Pancreas (tissue), 10 donors: ENCODE measurements at places on chromosomes 7 and 10. TPM values are rescaled to one million over a fixed set of nuclear protein-coding genes. Genes with fewer than 3 reads are reported as not detected.

- no peaks in the 10 kb centered on the region for H3K4me1 ChIP-seq
- no peak overlapping the region for H3K4me3 ChIP-seq
- H3K27me3 ChIP-seq: no peaks in the 10 kb centered on the region
- H3K36me3 ChIP-seq: no peaks in the 10 kb centered on the region
Observed at GRCh38 chr10:61078542-61079275, 134.7 kb upstream of the RHOBTB1 start.

DNA sequence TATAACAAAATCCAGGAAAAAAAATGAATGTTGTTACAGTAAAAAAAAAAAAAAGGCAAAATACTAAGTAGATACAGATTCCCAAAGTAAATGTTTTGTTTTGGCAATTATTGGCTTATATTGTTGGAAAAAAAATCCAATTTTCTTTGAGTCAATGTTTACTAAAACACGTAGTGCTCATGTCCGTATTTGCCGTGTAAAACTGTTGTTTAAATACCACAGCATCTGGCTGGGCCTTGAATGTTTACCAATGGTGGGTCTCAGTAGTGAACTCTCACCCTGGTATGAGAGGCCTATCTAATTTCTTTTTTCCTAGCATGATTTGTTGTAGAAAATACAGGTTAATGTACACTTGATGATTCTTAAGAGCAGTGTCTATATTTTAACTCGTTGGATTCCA is 41.4 kb upstream of the SLC26A5 start:
- no peak overlapping the region for H3K4me3 ChIP-seq
- no peaks in the 10 kb centered on the region for H3K4me1 ChIP-seq
- H3K27ac ChIP-seq: no peak overlapping the region
- DNase-seq: no peak

The GARIN1A gene
- 1.2 TPM for total RNA-seq

- H3K27ac ChIP-seq: no peak overlapping the region
- no peak overlapping the region for H3K4me3 ChIP-seq
- H3K27me3 ChIP-seq: no peaks in the 10 kb centered on the region
- DNase-seq: no peak
- H3K36me3 ChIP-seq: no peaks in the 10 kb centered on the region
Observed at GRCh38 chr10:4501306-4501705, 324.7 kb upstream of the AKR1E2 start.

The LRMDA gene
- 21.2 TPM for total RNA-seq

The BHLHA15 gene
- 70.9 TPM for total RNA-seq

The MYO1G gene
- total RNA-seq: 1.1 TPM

The SCART1 gene
- total RNA-seq: 1.6 TPM

The GPER1 gene
- total RNA-seq: 0.42 TPM

The RARRES2 gene
- total RNA-seq: 192 TPM

GRCh38 chr10:46287846-46288477 is 1.2 kb downstream of the ANTXRL start:
- no peak for DNase-seq
- H3K4me1 ChIP-seq: no peaks in the 10 kb centered on the region
- no peaks in the 10 kb centered on the region for H3K36me3 ChIP-seq
- no peak overlapping the region for H3K27ac ChIP-seq

The KNDC1 gene
- total RNA-seq: 0.59 TPM

GRCh38 chr10:103254538-103255325 is 9.0 kb downstream of the RPEL1 start:
- H3K4me3 ChIP-seq: no peak overlapping the region
- DNase-seq: no peak

GRCh38 chr7:70640266-70640833 is 491.6 kb upstream of the GALNT17 start:
- H3K4me1 ChIP-seq: no peaks in the 10 kb centered on the region
- H3K4me3 ChIP-seq: no peak overlapping the region
- H3K27me3 ChIP-seq: no peaks in the 10 kb centered on the region

The CALHM1 gene
- not detected for total RNA-seq

DNA sequence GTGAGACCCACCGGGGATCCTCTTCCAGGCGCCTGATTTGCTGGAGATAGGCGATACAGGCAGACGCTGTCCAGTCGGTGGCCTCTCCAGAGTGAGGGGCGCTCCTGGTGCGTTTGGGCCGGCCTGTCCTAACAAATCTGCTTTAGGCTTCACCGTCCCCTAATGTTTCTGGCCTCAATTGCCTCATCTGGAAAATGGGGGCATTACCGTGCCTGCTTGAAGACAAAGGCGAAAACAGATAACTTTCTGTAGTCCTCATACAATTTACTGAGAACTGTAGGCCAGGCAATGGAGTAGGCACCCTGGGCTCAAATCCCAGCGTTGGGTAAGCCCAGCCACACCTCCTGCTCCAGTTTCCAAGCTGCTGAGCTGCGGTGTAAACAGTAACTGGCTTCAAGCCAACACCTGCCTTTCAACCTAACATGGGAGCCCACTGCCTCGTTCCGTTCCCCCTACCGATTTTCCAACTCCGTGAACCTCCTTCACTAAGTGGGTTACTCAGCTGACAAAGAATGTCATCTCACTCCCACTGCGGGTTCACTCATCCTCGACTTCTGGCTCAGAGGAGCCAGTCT is 589 bp upstream of the ZFAND4 start:
- peak overlapping the region; percentile 88 for H3K27ac ChIP-seq
- H3K4me1 ChIP-seq: no peaks in the 10 kb centered on the region
- H3K4me3 ChIP-seq: peak overlapping the region; percentile 76
- no peaks in the 10 kb centered on the region for H3K36me3 ChIP-seq
- peak; percentile 53 for DNase-seq

- no peak for DNase-seq
- H3K4me3 ChIP-seq: no peak overlapping the region
- H3K27me3 ChIP-seq: no peaks in the 10 kb centered on the region
- H3K4me1 ChIP-seq: peaks cover 5% of the 10 kb centered on the region
Observed at GRCh38 chr7:128794020-128794419, 2.3 kb downstream of the CCDC136 start.

DNA sequence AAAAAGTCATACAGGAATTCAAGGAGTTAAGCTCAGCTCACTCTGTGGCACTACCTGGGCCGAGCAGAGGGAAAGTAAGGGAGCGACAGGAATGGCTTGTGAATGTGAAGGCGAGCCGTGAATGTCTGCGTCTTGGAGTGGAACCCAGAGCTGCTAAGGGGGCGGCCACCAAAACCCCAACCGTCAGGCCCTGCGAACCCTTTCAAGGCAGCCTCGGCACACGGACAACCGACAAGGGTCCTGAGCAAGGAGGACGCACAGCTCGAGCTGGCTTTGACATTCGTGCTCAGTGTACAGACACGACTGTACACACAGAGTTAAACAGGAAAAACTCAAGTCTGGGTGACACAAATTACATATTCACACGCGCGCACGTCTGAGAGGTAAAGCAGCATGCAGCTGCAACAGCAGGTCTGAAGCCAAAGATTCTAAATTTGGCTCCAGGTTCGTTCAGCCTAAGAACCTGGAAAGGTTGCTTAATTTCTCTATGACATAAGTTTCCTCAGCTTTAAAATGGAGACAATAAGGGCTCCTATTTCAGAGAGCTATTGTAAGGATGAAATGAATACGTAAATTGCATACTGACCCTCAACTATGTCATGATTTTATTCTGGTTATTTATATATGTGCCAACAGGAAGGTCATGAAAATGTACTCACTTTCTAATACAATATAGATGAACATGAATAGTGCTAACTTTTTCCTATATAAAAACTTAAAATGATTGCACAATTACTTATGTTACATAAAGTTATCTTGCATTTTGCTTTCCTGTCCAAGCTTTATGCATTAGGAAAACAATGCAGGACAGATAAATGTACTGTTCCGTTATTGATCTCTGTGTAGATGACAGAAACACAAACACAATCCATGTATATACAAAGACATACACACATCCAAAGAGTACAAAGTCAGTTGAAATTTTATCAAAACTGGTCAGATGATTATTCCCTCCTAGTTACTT is 192.9 kb downstream of the ZMYND11 start:
- no peaks in the 10 kb centered on the region for H3K4me1 ChIP-seq
- H3K36me3 ChIP-seq: peaks cover 9% of the 10 kb centered on the region
- H3K4me3 ChIP-seq: no peak overlapping the region
- H3K27ac ChIP-seq: no peak overlapping the region

DNA sequence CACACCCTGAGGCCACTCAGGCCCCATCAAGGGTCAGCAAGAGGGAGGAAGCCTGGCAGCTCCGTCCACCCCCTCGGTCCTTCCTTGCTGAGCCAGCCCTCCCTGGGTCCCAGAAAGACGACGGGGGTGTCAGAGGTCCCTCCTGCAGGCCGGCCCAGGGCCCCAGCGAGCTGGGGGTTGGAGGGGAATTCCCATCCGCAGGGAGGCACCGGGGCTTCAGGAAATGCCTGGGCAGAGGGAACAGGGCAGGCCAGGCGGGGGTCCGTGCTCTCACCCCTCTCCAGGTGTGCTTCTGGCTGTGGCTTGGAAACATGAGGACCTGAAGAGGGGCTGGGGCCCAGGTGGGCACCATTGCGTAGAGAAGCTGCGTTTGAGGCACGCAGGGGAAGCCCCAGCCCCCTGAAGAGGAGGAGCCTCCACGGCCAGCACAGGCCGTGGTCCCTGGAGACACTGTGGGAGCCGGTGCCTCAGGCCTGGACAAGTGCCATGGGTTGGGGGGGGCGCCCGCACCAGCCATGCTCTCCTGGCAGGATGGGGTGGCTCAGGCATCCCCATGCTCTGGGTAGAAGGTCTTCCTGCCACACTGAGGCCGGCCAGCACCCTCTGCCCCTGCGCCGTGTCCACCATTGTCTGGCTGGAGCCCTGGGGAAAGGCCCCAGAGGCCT is 66.7 kb downstream of the PDGFA start:
- no peak overlapping the region for H3K4me3 ChIP-seq
- DNase-seq: no peak
- no peak overlapping the region for H3K27ac ChIP-seq
- no peaks in the 10 kb centered on the region for H3K36me3 ChIP-seq

DNA sequence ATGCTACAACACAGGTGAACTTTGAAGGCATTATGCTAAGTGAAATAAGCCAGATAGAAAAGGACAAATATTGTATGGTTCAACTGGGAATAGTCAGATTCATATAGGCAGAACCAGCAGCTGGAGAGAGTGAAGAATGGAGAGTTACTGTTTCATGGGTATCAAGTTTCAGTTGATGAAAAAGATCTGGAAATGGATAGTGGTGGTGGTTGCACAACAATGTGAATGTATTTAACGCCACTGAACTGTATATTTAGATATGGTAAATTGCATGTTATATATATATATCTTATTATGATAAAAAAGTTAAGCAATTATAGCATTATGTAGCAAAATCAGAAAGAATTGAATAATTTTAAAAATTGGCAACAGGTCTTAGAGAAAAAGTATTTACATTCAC is 3.9 kb downstream of the LMBR1 start:
- no peak overlapping the region for H3K4me3 ChIP-seq
- DNase-seq: no peak
- H3K4me1 ChIP-seq: peaks cover 2% of the 10 kb centered on the region
- no peak overlapping the region for H3K27ac ChIP-seq

The RNLS gene
- total RNA-seq: 4.6 TPM

- no peak overlapping the region for H3K27ac ChIP-seq
- DNase-seq: no peak
- peaks cover 4% of the 10 kb centered on the region for H3K4me1 ChIP-seq
- H3K36me3 ChIP-seq: no peaks in the 10 kb centered on the region
Observed at GRCh38 chr7:142896151-142896550, 10.6 kb upstream of the TRPV6 start.

- H3K4me3 ChIP-seq: no peak overlapping the region
- H3K36me3 ChIP-seq: no peaks in the 10 kb centered on the region
- H3K27ac ChIP-seq: no peak overlapping the region
- DNase-seq: no peak
- no peaks in the 10 kb centered on the region for H3K27me3 ChIP-seq
Observed at GRCh38 chr7:41449694-41450093, 253.2 kb downstream of the INHBA start.

GRCh38 chr10:131021246-131021895 is 290.1 kb downstream of the TCERG1L start:
- no peak overlapping the region for H3K4me3 ChIP-seq
- no peaks in the 10 kb centered on the region for H3K36me3 ChIP-seq
- H3K27ac ChIP-seq: no peak overlapping the region
- no peaks in the 10 kb centered on the region for H3K27me3 ChIP-seq
- no peaks in the 10 kb centered on the region for H3K4me1 ChIP-seq

The DNMBP gene
- total RNA-seq: 17.9 TPM

DNA sequence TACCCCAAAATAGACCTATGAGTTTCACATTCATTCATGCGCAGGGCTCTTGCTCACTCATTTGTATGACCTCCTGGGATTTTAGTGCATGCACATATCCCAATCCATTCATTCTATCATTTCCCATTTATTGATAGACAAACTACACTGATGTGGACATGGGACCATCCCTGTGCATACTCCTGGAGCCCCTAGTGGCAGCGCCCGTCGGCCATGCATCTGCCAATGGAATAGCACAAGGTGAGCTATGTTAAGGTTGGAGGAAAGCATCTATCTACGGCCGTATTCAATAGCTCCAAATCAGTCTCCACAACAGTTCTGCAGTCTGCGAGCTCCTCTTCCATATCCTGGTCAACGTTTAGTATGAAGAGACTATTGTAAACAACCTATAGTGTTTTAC is 31.7 kb upstream of the FIGNL1 start:
- no peak overlapping the region for H3K27ac ChIP-seq
- H3K4me1 ChIP-seq: no peaks in the 10 kb centered on the region
- no peaks in the 10 kb centered on the region for H3K27me3 ChIP-seq
- no peak overlapping the region for H3K4me3 ChIP-seq
- no peak for DNase-seq
- no peaks in the 10 kb centered on the region for H3K36me3 ChIP-seq

The PTPRZ1 gene
- total RNA-seq: 0.60 TPM

- H3K4me1 ChIP-seq: no peaks in the 10 kb centered on the region
- H3K4me3 ChIP-seq: no peak overlapping the region
Observed at GRCh38 chr10:127145173-127145572, 51.2 kb downstream of the INSYN2A start.

DNA sequence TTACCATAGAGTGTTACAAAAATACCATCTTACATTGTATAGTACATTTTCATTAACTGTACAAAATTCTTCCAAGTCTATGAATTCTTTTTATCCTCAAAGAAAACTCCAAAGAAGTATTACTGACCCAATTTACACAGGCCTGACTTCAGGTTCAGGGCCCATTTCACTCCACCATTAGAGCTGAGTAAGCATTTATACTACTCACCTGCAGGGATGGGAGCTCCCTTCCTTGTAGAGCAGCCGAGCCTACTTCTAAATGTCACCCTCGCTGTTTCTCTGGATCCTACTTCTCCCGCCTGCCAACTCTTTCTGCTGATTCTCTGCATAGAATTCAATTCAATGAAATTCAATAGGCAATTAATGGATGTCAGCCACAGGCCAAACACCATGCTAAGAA is 56.0 kb downstream of the CCDC71L start:
- no peaks in the 10 kb centered on the region for H3K4me1 ChIP-seq
- no peaks in the 10 kb centered on the region for H3K36me3 ChIP-seq
- H3K27me3 ChIP-seq: no peaks in the 10 kb centered on the region
- no peak overlapping the region for H3K27ac ChIP-seq
- no peak for DNase-seq

- H3K4me3 ChIP-seq: no peak overlapping the region
- no peaks in the 10 kb centered on the region for H3K4me1 ChIP-seq
- H3K27ac ChIP-seq: no peak overlapping the region
- no peaks in the 10 kb centered on the region for H3K36me3 ChIP-seq
Observed at GRCh38 chr7:151699928-151700319, 177.0 kb downstream of the PRKAG2 start.
